ENCODE measurements at places on chromosomes 7 and 10.
A peak's percentile ranks its signal among the peaks of the same experiment; 100 is the strongest.

DNA sequence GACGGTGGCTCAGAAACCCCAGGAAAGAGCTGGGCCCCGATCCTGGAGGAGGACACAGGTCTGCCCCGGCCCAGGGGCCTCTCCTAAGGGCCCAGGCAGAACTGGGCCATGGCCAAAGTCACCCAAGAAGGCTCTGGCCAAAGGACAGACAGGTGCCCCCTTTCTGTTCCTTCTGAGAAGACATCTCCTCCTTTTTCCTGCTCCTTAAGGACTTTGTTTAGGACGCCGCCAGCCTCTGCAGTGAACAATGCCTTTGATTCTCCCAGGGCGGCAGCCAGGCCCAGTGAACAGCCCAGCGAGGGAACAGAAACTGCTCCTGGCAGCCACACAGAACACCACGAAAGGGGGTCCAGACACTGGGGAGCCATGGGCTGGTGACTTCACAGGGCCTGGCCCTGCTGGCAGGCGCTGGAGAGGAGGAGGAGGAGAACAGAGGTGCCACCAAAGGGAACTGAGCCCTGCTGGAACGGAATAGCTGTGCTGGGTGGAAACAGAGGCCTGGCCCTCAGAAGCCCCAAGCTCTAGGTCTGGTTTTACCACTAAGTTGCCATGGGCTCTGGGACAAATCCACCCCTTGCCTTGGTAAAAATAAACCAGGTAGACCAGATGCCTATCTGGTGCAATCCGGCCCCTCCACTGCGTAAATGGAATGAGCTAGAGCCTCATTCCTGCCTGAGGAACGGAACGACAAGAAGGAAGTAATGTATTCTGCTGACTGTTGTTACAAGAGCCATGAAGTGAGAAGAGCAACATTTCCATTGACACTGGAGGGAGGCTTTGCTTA lies 163.3 kb upstream of the RHEB start:
- no peak for DNase-seq

DNA sequence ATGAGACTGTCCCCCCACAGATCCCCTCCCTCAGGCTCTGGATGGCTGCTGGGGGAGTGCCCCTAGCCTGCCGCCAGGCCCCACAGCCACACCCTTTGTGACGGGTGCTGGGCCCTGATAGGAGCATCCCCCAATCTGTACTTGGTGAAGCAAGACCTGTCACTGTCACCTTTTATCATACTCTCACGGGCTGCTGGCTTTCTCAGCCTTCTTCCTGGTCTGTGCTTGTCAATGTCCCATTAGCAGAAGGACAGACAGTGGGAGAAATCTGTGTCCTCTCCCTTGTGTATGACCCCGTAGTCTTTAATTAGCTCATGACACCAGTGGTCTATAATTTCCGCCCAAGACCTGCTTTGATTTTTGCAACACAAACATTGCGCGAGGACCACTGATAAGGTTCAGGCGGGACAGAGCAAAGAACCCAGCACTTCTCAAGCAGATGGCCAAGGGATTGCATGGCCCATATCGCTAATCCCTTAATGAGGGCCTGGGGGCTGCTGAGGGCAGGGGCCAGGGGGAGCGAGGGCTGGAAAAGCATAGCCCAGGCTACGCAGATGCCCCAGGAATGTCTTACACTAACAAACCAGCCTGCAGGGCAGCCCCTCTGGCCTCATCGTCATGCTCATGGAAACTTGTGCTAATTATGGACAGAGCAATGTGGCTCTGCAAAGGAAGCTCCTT lies 127.8 kb downstream of the PTPN20 start:
- DNase-seq = no peak

GRCh38 chr10:113917636-113918035 lies 63.2 kb downstream of the NHLRC2 start:
- DNase-seq = no peak

DNA sequence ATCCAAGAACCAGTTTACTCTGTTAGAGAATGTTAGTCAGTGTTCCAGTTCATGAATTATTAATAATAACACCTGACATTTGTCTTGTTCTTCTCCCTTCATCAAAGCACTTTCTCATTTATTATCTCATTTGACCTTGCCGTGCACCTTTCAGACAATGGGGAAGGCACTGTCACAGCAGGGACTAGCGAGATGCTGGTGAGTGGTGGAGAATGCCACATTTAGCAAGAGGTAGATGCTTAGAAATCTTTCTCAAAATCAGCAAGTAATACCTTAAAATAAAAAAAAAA lies 34.2 kb upstream of the XRCC2 start:
- DNase-seq = no peak

- no peak for DNase-seq
Measured at GRCh38 chr10:123294109-123294508, 139.9 kb downstream of the BUB3 start.

GRCh38 chr7:16944936-16945335 lies 63.2 kb upstream of the AGR3 start:
- no peak for DNase-seq

- no peak for DNase-seq
Measured at GRCh38 chr7:36599645-36600313, 124.5 kb downstream of the AOAH start.

DNA sequence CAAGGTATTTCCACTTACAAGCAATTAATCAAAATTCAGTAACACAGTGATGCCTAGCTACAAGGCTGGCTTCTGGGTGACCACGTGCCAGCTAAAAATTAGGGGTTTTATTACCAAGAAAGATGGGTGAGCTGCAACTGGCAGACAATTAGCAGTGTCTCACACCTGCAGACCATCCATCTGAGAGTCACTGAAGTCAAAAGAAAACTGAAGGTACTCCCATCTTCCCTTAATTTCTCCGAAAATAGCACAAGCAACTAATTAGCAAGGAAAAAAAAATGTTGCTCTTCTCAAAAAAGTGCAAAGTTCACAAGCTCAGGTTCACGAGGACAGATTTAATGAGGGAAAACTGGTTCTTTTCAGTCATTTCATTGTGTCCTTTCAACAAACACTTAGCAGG lies 28.4 kb downstream of the RSU1 start:
- DNase-seq = no peak

GRCh38 chr7:155217634-155218033 lies 80.0 kb upstream of the INSIG1 start:
- DNase-seq = peak; percentile 44

- DNase-seq = no peak
Measured at GRCh38 chr7:18639711-18640110, 144.2 kb downstream of the HDAC9 start.

GRCh38 chr7:99012722-99013121 lies 131.2 kb downstream of the SMURF1 start:
- DNase-seq = no peak

DNA sequence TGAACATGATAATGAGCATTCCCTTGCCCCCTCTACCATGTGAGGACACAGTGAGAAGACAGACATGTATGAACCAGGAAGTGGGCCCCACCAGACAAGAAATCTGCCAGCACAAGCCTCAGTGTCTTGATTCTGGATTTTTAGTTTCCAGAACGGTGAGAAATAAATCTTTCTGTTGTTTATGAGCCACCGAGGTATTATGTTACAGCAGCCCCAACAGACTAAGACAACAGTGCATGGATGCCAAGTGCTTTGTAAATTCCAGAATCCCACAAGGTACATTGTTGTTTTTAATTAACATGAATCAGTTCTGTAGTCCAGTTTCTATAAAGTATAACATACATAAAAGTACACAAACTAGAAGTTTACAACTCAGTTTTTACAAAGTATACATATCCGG lies 162.2 kb downstream of the ARHGAP21 start:
- DNase-seq = no peak

GRCh38 chr10:58952747-58953466 lies 223.5 kb upstream of the PHYHIPL start:
- peak; percentile 55 for DNase-seq

DNA sequence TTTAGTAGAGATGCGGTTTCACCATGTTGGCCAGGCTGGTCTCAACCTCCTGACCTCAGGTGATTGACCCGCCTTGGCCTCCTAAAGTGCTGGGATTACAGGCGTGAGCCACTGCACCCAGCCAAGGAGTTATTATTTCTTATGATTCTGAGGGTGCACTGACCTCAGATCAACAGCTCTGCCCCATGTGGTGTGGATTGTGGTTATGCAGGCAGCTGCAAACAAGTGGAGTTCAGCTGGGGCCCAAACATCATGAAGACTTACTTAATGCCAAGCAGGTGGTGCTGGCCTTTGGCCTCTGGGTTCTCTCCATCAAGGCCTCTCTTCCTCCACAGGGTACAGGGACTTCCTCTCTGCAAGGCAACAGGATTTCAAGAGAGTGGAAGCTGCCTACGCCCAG lies 45.1 kb upstream of the OPTN start:
- DNase-seq = no peak

- no peak for DNase-seq
Measured at GRCh38 chr7:116988363-116988989, 35.2 kb downstream of the ST7 start.

DNA sequence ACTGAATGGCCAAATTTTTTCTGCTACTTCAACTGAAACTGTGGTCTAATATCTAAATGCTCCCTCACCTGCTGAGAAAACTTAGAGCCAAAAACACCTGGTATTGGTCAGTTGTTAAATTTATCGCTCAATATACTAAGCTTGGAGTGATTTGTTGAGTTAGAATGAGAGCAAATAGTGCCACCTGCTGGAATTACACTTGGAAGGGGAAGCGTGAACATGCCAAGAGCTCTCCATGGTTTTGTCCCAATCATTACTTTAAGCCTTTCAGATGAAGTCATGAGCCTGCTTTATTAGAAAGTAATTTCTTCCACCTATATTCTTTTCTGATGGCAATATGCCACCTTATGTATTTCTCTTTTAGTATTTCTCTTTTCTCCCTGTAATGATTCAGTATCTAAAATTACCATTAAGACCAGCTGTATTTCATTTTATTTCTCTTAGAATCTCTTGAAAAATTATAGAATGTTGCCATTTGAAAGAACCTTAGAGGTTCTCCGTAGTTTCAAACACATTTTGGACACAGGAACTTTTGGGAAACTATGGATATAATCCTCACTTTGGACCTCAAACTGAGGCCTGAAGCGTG lies 447.8 kb upstream of the C7orf33 start:
- peak; percentile 42 for DNase-seq

- peak; percentile 38 for DNase-seq
Measured at GRCh38 chr10:100733329-100733728, 12.1 kb upstream of the PAX2 start.

DNA sequence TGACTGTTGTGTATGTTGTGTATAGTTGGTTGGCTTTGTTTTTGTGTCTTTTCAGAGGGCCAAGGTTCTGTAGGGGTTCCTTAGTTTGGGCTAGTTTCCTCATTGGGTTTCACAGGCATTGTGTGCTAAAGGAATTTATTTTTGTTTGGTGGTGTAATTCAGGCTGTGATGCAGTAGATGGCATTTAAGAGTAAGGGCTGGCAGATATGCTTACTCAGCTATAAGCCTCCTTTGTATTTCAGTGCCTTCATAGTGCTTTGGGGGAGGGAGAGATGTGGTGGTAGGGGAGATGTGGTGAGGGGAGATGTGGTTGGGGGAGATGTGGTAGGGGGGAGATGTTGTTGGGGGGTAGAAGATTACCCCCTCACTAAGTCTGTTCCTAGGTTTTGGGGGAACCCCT lies 91.7 kb downstream of the SLC25A40 start:
- no peak for DNase-seq

GRCh38 chr7:26413007-26413691 lies 121.5 kb downstream of the SNX10 start:
- no peak for DNase-seq

DNA sequence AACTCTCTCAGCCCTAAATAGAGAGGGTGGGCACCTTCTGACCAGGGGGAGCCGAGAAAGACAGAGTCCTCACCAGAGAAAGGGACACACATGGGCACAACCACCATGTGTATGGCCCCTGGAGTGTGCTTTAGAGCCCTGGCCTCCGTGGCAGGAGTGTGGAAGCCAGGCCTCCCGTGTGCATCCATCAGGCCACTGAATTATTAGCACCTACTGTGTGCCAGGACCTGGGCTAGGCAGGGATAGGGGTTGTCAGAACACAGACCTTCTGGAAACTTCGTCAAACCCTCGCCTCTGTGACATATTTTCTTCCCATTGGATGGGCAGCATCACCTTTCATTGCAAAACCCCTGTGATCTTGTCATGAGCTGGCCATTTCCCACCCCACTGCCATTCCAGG lies 78.5 kb downstream of the ZMIZ1 start:
- DNase-seq = no peak

GRCh38 chr10:22854935-22855421 lies 72.9 kb upstream of the ARMC3 start:
- DNase-seq = peak; percentile 11

- DNase-seq = no peak
Measured at GRCh38 chr10:35493196-35494118, 111.7 kb upstream of the GJD4 start.

- DNase-seq = no peak
Measured at GRCh38 chr10:100725071-100725471, 20.3 kb upstream of the PAX2 start.

GRCh38 chr10:86689146-86689545 lies 20.8 kb downstream of the LDB3 start:
- no peak for DNase-seq

GRCh38 chr7:30310674-30311362 lies 26.4 kb downstream of the ZNRF2 start:
- DNase-seq = no peak

Measured in GM12865 (cell line).